ENCODE measurements at places on chromosomes 12 and 14.

DNA sequence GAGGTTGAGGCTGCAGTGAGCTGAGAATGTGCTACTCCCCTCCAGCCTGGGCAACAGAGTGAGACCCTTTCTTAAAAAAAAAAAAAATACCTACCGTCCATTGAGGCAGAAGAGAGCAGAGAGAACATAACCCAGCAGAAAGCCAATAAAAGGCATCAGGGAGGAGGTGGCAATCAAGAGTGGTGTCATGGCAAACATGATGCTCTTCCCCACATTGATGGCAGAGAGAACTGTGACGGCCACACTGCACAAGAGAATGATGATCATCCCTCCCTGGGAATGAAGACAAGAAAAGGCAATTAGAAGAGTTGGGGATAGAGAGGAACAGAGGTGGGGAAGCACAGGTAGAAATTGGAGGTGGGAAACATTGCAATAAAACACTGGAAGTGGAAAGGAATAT lies 12.1 kb downstream of the SRSF5 start:
- no peak for DNase-seq

- DNase-seq: no peak
Observed at GRCh38 chr12:112906712-112907414, at the start of gene OAS1. OAS1 (plus strand) TSS chr12:112906962; CDS start chr12:112907040, 78 bp downstream.

GRCh38 chr12:26164118-26164517 lies 31.3 kb upstream of the SSPN start:
- DNase-seq: no peak

GRCh38 chr14:96945721-96946120 lies 148.5 kb downstream of the VRK1 start:
- no peak for DNase-seq

DNA sequence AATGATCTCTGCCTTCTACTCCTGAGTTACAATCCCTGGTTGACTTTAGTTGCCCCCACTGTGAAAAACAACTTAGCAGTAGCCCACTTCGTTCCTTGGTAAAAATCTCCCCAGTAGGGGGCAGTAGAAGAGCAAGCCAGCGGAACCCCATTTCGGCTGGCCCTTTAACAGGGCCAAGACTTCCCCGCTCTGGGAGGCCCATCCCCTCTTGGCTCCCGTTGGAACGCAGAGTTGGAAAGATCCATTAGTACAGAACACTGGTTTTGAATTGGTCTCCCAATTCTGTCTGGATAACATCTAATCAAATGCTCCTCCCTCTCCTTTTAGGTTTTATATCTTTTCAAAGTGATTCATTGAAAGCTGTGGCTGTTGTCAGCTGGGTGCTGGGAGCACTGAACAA lies 1133.3 kb downstream of the BCL11B start:
- peak; percentile 31 for DNase-seq

GRCh38 chr14:90999299-90999698 lies 61.1 kb downstream of the RPS6KA5 start:
- no peak for DNase-seq

- DNase-seq: no peak
Observed at GRCh38 chr12:69329669-69330428, 18.3 kb upstream of the LYZ start.

DNA sequence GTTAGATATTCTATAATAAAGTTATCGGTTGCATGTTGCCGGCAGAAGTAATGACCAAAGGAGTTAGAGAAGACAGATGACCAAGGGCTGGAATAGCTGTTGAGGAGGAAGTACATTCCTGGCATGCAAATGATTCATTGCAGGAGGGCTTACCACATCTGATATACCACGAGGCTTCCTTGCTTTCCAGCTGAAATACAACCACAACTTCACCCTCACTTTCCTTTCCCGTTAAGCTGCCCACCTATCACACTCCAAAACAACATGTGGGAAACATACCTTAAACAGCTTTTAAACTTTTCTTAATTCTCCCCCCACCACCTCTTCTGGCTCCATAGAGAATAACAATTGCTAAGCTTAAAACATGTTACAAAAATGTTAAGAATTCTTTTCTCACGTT lies 594.1 kb downstream of the NRXN3 start:
- no peak for DNase-seq

GRCh38 chr12:38689704-38690103 lies 215.7 kb downstream of the CPNE8 start:
- DNase-seq: no peak

DNA sequence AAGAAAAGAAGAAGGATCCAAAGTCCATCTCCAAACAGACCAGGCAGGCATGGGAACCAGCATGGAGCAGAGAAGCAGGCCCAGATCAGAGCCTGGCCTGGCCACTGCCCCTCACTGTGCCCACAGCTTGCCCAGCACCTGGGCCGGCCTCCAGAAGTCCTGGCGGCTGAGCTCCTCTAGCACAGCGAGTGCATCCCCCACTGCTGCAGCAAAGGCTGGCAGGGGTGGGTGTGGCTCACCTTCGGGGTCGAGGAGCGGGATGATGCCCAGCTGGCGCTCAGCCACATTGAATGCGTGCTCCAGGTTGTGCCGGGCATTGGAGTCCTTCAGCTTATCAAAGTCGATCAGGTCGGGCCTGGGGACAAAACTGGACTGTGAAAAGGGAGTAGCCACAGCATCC lies 78.7 kb downstream of the SPTB start:
- no peak for DNase-seq

GRCh38 chr12:85569261-85569660 lies 266.9 kb downstream of the RASSF9 start:
- no peak for DNase-seq

DNA sequence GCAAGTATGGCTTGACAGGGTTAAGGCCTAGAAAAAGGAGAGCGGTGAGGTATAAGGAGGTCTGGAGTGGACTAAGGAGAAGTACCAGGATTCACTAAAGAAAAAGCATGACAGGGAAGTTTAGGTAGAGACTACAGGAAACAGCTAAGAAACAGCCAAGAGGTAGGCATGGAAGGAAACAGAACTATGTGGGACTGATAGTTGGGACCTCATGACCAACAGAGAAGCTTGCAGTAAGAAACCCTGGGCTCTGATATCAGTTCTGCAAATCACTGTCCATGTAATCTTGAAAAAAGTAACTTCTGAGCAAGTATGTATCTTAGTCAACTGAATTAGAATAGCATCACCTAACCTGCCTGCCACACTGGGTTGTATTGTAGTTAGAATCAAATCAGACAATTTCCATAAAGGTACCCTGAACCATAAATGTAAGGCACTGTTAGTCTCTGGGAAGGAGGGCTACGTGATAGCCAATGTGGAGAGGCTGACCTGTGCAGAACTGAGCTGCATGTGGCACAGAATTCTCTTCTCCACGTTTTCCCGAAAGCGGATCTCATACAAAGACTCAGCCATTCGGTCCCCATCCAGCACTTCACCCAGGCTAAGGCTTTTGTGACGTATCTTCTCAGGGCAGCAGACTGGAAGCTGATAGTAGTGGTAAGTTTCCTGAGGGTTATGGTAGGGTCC lies 912 bp downstream of the TM9SF1 start:
- no peak for DNase-seq

DNA sequence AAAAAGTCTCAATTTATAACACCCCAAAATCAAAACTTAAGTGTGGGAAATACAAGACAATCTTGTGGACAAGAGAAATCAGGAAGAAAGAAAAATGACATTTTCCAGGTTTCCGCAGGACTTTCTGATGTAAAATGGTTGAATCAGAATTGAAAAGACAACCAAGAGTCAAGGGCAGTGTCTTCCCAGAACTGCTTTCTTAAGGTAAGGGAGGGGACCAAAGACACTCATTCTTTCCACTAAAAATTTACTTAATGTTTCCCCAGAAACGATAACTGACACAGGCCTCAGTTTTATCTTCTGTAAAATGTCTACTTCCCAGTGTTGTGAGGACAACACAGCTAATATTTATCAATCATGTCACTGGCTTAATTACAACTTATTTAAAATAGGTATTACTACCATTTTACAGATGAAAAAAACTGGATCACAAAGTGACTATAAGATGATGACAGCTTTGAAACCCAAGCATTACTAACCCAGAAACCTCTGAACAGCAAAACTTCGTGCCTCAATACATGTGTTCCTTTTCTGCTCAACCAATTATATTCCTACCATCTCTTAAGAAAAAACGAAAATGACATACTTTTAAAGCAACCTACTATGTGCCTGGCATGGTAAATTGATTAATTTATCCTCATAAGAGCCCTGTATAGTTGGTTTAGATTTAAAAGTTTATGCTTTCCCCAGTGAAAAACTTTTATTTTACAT lies 4.6 kb downstream of the SINHCAF start:
- no peak for DNase-seq

DNA sequence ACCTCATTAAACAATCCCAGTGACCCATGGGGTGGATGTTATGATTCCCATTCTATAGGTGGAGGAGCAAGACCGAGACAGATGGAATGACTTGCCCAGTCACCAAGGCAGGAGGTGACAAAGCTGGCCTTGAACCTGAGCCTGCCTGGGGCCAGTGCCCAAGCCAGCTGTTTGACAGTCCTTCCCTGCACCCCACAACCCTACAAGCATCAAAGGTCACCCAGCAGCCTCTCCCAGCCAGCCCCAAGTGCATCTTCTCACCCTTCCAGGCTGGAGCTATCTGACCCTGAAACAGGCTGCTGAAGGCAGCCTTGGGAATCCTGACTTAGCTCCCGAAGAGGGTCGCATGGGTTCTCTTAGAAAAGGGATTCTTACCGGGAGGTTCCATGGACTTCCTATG lies 20.3 kb downstream of the MMAB start:
- DNase-seq: no peak

GRCh38 chr12:123064885-123065619 lies 84.6 kb downstream of the ARL6IP4 start:
- no peak for DNase-seq

DNA sequence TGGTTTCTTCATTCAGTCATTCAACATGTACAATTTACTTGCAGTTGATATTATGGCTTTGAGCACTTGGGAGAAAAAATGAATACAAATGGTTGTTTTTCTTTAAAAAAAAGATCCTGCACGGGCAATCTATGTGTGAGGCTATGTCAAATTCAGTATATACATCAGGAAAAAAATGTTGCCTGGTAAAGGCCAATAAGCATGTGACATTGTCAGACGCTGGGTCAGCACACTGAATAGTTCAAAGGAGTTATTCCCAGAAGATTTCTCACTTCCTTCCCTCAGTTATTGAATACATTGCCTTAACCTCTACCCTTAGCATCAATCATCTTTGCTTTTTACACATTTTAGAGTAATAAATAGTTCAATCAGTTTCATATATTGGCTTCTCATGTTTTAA lies 319.2 kb downstream of the NUAK1 start:
- DNase-seq: no peak

DNA sequence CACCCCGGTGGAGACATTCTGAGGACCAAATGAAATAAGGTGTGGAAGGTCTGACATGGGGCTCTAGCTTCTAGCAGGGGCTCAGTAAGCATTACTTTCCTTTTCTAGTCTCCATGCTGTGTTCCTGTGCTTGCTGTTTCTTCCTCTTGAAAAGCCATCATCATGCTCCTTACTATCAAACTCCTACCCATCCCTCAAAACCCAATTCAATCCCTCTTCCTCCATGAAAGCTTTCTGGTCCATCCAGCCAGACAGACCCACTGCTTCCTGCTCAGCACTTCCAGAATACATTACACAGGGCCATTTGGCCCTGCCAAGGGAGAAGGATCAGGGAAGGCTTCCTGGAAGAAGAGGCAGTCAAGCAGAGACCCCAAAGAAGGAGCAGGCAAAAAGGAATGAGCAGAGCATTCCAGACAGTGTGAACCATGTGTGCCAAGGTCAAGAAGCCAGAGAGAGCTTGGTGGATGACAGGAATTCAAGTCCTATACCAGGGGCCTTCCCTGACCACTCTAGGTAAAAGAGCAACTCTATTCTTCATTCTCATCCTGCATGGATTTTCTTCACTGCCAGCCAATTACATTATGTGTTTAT lies 59.5 kb downstream of the NUAK1 start:
- DNase-seq: no peak

DNA sequence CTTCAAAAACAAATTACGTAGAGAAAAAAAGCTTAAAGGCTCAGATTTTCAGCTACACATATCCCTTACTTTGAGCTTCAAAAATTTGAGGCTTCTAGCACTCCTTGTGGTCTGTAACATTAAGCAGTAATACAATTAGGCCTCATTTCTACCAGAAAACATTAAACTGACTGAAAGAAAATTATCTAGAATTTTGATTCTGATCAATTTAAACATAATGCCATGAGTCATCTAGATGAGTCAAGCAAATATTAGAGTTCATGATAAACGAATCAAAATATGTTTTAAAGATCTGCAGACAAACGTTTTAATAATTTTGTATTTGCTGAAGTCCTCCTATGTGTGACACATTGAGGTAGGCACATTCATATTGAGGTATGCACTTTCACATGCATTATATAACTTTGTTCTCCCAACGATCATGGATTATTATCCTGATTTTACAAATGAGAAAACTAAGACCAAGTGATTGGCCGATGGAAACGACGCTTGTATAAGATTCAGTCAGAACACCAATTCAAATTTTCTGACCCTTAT lies 4.3 kb downstream of the OSBPL8 start:
- DNase-seq: no peak

DNA sequence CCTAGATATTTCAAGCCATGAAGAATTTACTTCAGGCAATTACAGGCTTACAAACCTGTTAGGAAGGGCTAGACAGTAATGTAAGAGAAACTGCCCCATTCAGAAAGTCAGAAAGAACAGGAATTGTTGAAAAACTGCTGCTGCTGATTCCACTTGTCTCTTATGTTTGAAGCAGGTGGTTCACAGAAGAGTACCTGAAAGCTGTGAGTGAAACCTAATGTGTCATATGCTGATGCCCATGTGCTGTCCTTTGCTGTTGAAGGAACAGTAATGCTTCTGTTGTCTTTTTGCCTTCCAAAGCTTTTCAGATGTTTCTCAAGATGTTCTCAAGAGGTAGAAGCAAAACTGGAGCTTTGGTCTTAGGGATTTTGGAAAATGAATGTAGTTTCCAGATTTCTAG lies 39.0 kb downstream of the MNAT1 start:
- DNase-seq: no peak
